Glomerular endothelial cell (primary cell): ENCODE measurements at places on chromosomes 11 and 22.

GRCh38 chr11:131592734-131593133 lies 222.3 kb downstream of the NTM start:
- no peak for DNase-seq

DNA sequence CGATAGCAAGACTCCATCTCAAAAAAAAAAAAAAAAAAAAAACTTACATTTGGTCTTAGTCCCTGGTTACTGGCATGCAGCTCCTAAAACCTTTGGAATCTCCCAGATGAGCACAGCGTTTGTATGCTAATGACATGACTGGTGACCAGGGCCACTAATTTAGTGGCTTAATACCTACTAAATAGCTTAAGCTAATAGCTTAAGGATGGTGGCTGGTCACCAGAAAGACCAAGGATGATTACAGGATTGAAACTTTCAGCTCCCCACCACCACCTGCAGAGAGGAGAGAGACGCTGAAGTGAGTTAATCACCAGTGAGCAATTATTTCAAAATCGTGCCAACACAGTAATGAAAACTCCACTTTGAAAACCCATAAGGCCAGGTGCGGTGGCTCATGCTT lies 37.1 kb downstream of the DENND5A start:
- DNase-seq: no peak

DNA sequence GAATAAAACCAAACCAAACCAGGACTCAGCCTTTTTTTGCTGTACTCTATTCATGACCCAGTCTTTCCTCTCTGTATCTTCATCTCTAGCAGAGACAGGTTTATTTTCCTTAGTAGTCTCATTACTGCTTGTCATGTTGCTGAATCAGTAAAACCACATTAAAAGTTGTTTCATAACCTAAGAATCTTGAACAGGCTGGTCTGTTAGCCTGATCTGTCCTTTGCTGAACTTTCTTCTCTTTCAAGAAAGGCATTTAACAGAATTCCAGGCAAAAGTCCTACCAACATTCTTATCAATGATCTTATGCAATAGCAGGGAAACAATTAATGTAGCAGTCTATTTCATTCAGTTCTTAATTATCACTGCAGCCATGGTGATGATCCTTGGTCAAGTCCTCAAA lies 197.7 kb downstream of the CASP12 start:
- DNase-seq: no peak

GRCh38 chr22:46800102-46800857 lies 37.8 kb downstream of the TBC1D22A start:
- DNase-seq: no peak

GRCh38 chr22:47191671-47192650 lies 429.5 kb downstream of the TBC1D22A start:
- DNase-seq: no peak

DNA sequence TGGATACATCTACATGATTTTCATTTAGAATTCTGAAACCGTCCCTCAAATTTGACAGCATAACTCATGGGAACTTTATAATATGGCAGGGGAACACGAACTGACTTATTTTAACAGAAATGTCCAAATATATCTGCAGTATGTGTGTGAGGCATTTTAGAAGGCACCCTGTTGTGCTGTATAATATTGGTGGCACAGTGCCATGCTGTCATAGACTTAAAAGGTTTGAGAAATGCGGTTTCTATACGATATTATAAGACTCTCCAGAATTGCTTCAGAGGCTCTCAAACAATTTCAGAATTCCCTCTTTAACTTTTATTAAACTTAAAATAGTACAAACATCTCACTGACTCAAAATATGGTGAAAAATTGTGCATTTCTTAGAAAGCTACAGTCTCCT lies 181.6 kb downstream of the MSANTD4 start:
- DNase-seq: no peak

- no peak for DNase-seq
Measured at GRCh38 chr11:85903406-85903805, 48.2 kb downstream of the CCDC83 start.

DNA sequence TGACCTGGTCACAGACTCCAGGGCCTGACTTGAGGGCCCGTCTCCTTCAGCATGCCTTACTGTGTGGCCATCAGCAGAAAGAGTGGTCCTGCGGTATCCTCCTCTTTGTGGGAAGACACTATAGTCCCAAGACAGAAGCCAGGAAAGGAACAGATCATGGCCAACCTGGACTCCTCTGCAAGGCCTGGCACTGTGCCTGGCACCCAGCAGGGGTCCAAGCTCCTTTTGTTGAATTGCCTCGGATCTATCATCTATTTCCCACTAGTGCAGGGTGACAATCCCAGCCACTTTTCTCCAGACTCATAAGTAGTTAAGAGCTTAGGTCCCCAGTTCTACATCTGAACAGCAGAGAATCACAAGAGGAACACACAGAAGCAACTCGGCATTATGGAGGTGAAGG lies 27.0 kb downstream of the DSCAML1 start:
- DNase-seq: no peak

DNA sequence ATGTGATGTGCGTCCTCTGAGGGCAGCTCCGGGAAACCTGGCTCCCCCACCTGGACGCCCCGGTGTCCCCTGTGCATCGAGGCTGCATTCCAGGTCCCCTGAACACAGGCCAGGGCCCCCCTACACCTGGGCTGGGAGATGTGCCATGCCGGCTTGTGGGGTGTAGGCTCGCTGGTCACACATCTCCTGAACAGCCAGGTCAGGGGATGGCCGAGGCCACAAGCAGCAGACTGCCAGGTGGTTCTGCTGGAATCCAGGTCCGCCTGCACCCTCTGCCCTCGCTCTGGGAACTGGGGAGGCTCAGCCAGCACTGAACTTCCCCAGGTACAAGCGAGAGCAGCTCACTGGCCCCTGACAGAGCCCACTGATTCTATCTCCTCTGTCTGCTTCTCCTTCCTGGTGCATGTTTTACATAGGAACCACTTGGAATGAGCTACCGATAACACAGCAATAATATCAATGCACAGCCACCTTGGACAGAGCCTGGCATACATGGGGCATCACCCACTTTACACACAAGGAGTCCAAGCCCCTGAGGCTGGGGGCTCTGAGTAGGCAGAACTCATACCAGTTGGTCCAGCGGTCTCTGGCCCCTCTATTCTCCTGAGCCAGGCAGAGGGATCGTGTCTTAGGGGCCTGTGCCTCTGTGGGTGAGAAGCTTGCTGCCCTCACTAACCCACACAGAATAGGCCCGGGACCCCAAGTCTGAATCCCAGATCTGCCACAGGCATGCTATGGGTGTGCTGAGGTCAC lies 46.8 kb downstream of the TBX1 start:
- DNase-seq: no peak
